Kidney (tissue), 22 donors: ENCODE measurements at places on chromosomes 1 and 21. TPM values are rescaled to one million over a fixed set of nuclear protein-coding genes. Genes with fewer than 3 reads are reported as not detected.
A peak's percentile ranks its signal among the peaks of the same experiment; 100 is the strongest.

GRCh38 chr21:22063140-22063539 lies 1064.9 kb downstream of the NCAM2 start:
- DNase-seq, result no peak

GRCh38 chr1:52139817-52140540 lies 1.9 kb upstream of the ZFYVE9 start:
- no peak for DNase-seq

GRCh38 chr1:183124259-183124658 lies 61.8 kb upstream of the LAMC2 start:
- no peak for DNase-seq

- DNase-seq, result peak; percentile 84
Measured at GRCh38 chr1:177181631-177182291, 11.0 kb downstream of the BRINP2 start.

GRCh38 chr1:31436596-31437432 lies 23.8 kb downstream of the SERINC2 start:
- no peak for DNase-seq

DNA sequence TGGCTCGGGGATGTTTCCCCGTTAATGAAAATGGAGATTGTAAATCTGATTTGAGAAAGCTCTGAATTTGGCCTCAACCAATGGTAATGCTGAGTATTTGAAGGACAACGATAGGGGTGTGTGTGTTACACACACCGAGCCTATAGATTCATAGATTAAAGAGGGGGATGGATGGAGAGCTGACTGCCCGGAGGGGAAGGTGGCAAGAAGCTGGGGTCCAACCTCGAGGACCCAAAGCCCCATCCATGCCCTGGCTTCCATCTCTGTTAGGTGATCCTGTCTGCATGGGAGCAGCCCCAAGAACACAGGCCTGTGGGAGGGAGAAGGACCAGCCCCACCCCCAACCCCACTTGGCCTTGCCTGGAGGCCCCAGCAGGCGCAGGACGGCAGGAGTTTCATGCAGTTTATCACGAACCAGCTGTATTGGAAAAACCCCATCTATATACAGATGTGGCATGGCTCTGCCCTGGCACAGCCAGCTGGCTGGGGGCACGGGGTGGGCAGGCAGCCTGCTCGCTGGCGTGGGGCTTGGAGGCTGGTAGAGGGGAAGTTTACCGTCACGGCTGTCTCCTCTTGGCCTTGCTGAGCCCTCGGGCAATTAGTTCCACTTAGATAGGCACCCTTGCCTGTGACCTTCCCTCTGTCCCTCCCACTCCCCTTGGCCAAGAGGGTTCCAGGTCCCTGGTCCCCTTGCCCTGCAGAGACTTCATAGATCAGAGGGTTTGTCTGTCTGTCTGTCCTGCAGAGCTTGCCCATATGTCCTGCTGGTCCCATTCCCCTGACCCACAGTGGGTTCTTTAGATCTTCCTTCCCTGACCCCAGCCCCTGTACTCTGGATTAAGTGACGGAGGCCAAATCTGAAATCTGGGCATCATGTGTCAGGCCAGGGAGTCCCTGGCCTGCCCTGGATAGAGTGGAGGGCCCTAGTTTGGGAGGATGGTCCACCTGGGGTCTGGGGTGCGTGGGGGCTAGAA lies 3.0 kb downstream of the HSPB7 start:
- peak; percentile 71 for DNase-seq

- no peak for DNase-seq
Measured at GRCh38 chr1:110522560-110522959, 3.6 kb upstream of the KCNA10 start.

GRCh38 chr1:29256979-29257804 lies 20.9 kb downstream of the PTPRU start:
- no peak for DNase-seq

Gene SASS6
- total RNA-seq, result 2.1 TPM
